ENCODE measurements at places on chromosomes 3 and 15.

GRCh38 chr3:50345586-50346234 is at the start of gene ZMYND10:
TSS of gene ZMYND10 (minus strand) at chr3:50345732. CDS start at chr3:50345579, 153 bp downstream.
- peak; percentile 74 for DNase-seq

DNA sequence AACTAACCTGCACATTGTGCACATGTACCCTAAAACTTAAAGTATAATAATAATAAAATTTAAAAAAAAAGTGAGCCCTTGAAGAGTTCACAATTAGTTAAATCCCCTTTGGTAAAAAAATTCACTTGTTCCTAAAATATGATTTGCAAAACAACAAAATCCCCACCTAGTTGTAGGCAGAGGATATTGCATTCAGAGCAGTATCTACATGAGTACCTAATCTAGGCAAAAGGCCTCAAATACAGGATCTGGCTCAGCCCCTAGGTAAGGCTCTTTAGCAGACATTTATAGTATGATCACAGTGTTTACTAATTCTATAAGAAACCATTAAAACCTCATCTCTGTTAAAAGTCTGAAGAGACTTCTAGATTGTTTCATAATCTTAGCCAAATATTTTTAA is 89.3 kb upstream of the CCDC80 start:
- DNase-seq: no peak

DNA sequence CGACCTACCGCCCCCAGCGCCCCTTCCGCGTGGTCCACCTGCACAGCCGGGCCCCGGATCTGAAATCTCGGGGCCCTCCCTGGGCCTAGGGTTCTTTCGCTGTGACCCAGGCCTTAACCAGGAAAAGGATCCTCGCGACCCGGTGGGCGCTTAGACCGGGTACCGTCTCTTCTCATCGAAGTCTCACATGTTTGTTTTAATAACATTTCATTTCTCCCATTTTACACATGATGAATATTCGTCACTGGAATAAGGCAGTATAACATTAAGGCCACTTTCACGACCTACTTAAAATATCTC is 277 bp upstream of the DALRD3 start:
- DNase-seq: no peak

DNA sequence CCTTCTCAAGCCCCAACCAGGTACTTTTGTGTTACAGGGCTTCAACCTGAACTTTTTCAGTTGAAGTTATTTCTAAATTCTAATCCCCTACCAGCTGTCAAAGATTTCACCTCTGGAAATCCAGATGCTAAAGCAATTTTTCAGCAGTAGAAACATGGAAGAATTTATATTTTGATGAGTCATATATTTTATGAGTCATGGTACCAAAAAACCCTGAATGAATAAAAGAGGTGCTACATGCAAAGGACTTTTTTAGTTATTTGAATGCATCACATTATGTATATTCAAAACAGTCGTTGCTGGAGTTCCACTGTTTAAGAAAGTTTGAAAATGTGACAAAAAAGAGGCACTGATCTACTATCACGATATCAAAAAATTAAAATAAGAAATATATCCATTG is 96.0 kb upstream of the ZNF385D start:
- no peak for DNase-seq

- DNase-seq: no peak
Observed at GRCh38 chr15:70217226-70218160, 119.8 kb upstream of the TLE3 start.

- no peak for DNase-seq
Observed at GRCh38 chr3:33006081-33006480, 54.6 kb downstream of the CCR4 start.

- DNase-seq: no peak
Observed at GRCh38 chr3:126955004-126955790, 27.7 kb upstream of the PLXNA1 start.

DNA sequence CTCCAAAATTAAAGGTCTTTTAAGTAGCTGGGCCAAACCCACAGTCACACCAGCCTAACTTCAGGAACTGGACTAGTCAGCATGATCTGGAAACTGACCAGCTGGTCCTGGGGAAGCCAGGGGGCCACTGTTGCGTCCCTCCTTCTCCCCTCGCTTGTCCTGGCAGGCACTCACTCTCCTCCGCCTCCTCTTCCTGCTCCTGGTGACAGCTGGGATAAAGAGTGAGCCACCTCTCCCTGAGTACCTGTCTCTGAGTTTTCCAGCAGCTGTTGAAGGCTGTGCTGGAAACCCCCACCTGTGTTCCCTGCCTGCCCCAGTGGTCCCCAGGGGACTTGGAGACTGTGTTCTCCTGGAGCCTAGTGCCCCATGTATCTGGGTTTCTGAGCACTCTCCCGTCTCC is 56.0 kb downstream of the FGD5 start:
- DNase-seq: no peak

GRCh38 chr15:69557020-69557706 is 104.5 kb downstream of the RPLP1 start:
- no peak for DNase-seq

GRCh38 chr15:44536302-44536961 is 515 bp upstream of the EIF3J start:
- DNase-seq: no peak

GRCh38 chr15:69422336-69422895 is 8.3 kb downstream of the KIF23 start:
- DNase-seq: no peak

DNA sequence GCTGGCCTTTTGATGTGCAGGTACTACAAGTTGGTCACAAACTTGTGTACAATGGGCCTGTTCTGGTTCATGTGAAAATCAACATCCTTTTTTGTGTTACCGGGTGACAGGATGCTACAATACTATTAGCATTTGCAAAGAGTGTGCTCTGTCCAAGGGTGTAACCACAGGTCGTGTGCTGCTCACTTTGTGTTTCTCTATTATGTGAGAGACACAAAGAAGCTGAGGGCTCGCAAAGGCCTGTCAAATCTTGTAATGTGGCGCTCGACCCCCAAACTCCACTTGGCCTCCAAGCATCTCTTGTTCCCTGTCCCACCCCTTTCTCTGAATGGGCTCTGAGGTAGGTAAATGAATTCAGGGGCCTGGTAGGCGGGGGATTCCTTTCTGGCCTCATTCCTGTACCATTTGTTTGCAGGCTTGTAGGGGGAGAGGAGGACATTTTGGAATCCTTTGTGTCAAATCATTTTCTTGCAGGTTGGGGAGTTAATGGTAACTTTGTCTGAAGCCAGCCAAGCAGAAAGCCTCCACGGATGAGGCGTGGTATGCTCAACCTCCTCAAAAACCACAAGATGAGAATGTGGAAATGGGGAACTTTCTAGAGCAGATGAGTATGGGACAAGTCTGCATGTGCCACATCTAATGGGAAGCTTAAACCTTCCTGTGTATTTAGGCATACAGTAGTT is 109.1 kb downstream of the OPA1 start:
- no peak for DNase-seq

DNA sequence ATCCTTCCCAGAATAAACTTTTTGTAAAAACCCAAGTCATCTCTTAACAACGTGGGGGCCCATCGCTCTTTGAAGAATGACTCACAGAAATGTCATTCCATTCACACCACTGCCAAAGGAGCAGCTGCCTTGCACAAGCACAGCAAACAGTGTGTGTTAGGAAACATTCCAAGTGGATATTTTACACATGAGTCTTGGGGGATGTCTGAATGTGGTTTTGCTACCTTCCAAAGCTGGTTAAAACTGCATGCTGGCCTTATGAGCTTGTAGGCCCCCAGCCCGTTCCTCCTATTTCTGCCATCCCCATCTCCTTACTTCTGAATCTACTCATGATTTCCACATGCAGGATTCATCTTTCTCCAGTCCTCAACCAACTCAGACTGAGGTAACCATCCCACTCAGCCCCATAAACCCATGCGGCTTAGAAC is 130.8 kb downstream of the CPNE4 start:
- no peak for DNase-seq

- no peak for DNase-seq
Observed at GRCh38 chr3:99774467-99774866, 43.2 kb upstream of the CMSS1 start.

DNA sequence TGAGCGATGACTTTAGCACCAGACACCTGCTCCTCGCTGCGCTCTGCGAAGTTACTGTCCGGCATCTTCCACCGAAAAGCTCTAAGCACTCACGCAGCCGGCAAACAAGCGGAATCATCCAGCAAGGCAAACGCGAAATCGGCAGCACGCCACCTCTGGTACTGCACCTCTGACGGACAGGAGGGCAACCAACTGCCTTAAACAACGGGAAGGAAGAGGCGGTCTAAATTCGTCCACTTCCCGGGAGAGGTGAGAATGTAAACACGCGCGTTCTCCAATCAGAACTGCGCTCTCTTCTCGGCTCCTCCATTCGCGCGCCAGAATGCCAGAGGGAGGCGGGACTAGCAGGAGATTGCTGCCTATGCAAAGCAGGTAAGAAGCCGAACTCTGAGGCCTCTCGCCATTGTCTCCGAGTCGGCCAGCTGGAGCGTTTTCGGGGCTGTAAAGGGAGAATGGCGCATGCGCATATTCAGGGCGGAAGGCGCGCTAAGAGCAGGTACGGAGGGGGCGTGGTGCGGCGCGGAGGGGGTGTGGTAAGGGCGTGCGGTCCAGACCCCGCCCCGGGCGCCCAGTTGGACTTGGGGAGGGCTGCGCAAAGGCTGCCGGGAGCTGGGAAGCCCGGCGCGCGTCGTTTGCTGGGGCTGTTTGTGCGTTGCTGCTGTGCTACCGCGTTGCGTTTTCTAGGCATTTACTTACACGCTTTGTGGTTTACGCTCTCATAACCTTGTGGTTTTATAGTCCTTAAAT is at the start of the genes BTD and HACL1:
BTD (plus strand) TSS at position 347 of the 747 bp plus-strand sequence. CDS start 33,695 bp downstream, outside the sequence.
HACL1 (minus strand) TSS at position 171 of the 747 bp plus-strand sequence; CDS start at position 65, 106 bp downstream.
- peak; percentile 99 for DNase-seq

DNA sequence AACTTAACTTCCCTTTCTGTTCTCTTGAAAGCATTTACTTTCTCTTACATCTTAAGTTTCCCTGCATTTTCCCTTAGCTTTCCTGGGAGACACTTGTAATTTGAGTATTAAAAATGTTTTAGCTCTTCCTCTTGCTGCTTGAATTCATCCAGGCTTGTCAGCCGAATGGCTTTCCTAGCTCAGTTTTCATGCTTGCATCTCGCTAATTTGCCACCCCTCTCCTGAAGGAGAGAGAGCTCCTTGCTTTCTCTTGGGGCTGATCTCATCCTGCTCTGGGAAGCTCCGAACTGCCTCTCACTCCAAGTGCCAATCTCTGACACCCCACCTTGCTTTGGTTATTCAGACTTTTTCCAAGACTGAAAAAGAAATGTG is 374.6 kb upstream of the TBL1XR1 start:
- DNase-seq: no peak

DNA sequence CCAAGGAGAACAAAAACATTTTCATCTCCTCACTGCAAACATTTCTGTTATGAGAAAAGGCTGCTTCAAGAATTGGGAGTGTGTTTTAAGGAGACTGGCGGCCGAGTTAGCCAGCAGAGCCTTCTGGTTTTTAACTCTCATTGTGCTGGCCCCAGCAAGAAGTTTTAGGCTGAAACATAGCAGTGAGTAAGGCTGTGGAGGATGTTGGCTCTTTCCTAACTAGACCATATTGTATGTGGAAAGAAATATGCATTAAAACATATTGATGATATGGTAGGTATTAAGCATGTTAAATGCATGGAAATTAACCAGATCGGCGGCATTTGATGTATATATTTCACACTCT is 90.7 kb downstream of the TIGIT start:
- DNase-seq: no peak

GRCh38 chr3:14461748-14462324 is 59.4 kb downstream of the SLC6A6 start:
- no peak for DNase-seq

DNA sequence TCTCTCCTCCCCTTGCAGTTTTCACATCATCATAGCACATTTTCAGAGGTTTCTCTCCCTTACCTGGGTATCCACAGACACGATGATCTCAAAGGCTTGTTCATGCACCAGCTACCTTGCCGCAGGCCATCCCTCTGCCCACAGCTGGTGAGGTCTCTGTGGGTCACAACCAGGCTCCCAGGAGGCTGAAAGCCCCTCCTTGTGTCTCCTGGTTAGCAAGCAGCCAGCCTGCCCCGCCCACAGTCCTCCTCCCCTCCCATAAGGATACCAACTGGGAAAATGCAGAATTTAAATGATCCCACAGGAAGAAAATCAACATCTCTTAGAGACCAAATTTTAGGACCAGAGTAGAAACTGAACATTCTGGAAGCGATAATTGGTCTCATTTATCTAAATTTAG is 213.5 kb upstream of the PPP2R3A start:
- DNase-seq: no peak

DNA sequence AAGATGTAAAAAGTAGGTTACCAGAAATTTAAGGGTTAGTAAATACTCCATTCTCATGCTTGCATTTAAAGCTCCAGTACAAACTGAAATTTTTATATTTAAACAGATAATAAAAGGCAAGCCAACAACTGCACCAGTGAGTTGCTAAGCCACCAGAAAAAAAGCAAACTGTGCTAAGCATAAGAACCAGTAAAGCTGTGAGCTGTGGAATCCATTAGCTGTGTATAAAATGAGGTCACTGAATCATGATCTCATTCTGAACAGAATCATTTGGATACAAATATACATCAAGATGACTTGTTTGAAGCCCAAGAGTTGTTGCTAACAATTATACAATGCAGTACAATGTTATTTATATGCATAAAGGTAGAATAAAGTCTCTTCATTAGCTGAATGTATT is 1312.2 kb downstream of the SI start:
- DNase-seq: no peak

GRCh38 chr3:126677862-126678503 is 23.1 kb upstream of the TXNRD3 start:
- DNase-seq: no peak

DNA sequence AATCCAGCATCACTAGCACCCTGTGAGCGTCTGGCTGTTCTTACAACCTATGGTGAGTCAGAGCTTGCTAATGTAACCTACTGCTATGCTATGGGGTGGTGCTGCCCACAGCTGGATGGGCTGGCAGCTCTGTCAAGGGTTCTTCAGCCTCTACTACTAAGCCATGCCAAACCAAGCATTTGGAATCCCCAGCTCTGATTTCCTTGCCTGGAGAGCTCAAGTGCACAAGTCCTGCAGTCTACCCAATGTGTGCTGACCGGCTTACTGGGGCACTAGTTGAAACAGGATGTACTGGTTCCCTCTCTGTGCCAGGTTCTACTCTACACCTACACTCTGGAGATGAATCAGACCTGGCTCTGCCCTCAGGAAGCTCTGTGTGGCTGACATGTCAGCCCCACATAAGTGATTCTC is 4.2 kb downstream of the TEX264 start:
- no peak for DNase-seq

Data from activated CD4-positive, alpha-beta T cell treated with anti-CD3 and anti-CD28 coated beads for 24 hours (primary cell).